ENCODE measurements at places on chromosomes 3 and 15.

DNA sequence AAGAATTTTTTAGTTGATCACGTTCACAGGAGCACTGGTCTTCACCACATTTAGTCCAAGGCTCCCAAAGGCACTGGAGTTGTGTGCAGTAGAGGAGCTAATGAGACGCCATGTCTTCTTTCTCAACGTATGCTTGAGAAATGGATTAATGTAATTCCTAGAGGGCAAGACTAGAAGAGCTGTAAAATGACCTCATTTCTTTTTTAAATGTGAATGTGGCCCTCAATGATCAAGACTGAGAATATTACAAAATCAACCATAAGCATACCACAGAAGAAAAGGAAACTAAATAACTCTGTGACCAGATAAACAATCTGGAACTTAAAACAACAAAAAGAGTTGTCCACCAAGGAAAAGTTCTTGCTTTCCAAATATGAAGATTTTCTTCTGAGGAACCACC lies 112.1 kb upstream of the THBS1 start:
- no peak overlapping the region for H3K27ac ChIP-seq
- DNase-seq, result no peak
- H3K36me3 ChIP-seq, result no peaks in the 10 kb centered on the region

DNA sequence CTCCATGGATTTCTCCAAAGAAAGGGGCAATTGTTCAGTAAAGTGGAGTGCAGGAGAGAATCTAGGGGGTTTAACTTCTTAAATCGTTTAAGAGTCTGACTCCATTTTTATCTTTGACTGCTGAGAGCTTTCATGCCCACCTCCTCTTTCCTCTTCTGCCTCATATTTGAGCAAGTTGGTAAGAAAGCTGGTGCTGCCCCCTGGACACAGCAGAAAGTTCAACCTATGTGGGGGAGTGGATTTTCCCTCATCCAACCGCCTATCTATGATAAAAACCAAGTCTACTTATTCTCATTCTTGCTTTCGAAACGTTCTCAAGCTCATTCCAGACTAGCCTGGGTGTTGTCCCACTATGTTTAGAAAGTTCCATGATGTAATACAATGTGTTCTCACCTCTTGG lies 26.0 kb downstream of the HHLA2 start:
- no peak overlapping the region for H3K4me3 ChIP-seq
- H3K4me1 ChIP-seq, result peaks cover 4% of the 10 kb centered on the region
- H3K27ac ChIP-seq, result no peak overlapping the region
- H3K36me3 ChIP-seq, result no peaks in the 10 kb centered on the region
- H3K27me3 ChIP-seq, result no peaks in the 10 kb centered on the region

DNA sequence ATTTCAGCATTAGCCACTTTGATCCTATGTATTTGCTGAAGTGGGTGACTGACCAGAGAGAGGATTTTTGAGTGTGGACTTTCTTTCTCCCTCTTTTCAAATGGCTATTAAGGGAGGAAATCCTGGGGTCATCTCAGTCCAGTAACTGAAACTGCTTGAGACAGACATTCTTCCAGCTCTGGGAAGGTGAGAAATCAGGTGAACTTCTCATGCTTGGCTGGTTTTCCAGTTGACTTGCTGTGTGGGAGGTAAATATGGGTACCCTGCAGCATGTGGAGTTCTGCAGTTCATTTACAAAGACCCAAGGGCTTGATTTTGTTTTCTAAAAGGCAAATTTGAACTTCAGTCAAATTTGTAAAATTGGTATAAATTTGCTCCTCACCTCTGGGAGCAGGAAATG lies 461.1 kb upstream of the TBL1XR1 start:
- no peak overlapping the region for H3K27ac ChIP-seq
- no peaks in the 10 kb centered on the region for H3K4me1 ChIP-seq
- DNase-seq, result no peak
- no peak overlapping the region for H3K4me3 ChIP-seq

- no peak overlapping the region for H3K27ac ChIP-seq
- peaks cover 92% of the 10 kb centered on the region for H3K36me3 ChIP-seq
- no peak for DNase-seq
These were observed 55.0 kb downstream of the SETD5 start for GRCh38 chr3:9452417-9452816.

DNA sequence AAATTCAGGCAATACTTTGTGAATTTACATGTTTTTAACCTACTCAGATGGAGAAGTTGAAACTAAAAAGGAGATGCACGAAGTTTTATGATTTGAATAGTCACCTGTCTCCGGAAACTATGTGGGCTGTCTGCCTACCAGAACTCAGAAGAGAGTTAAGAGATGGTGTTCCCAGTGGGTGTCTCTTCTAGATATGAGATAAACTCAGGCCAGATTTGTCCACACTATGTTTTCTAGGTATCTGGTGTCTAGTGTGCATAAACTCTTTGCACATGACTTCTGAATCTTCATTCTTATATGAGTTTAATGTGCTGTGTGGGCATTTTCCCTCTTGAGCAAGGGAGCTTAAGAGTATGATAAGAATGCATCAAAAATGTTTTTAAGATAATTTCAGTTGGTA lies 222.8 kb downstream of the FOXP1 start:
- H3K36me3 ChIP-seq, result no peaks in the 10 kb centered on the region
- H3K4me3 ChIP-seq, result no peak overlapping the region
- H3K27ac ChIP-seq, result no peak overlapping the region
- H3K4me1 ChIP-seq, result no peaks in the 10 kb centered on the region

DNA sequence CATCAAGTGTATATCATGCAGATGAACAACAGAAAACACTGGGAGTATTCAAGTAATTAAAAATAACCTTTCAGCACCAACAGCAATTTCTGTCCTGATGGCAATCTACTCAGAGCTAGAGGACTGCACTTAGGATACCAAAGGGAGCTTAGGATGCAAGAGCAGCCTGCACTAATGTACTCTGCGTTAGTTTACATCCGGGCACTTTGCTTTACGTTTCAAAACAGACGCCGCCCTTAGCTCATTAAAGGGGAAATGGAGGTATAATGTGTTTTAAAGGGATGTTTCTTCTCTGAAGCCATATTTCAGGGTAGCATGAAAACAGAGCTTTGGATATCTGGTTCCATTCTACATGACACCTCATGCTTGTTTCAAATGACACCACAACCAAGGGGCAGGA lies 14.0 kb upstream of the B3GNT5 start:
- H3K4me3 ChIP-seq, result no peak overlapping the region
- no peak overlapping the region for H3K27ac ChIP-seq
- no peaks in the 10 kb centered on the region for H3K4me1 ChIP-seq
- H3K36me3 ChIP-seq, result no peaks in the 10 kb centered on the region

DNA sequence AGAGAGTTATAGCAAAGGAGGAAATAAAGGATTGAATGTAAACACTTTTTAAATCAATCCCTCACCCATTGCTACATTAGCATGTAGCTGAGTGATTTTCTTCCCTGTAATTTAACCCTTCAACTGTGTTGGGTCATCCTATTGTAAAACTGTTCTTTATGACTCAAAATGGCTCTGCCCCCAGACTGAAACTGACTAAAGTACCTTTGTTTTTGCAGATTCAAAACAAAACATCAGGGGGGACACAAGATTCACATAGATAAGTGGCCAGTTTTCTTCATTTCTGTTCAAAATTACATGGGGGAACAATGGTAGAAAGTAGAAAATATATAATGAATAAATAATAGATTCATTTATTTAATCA lies 268.4 kb downstream of the IGSF11 start:
- no peak for DNase-seq
- no peaks in the 10 kb centered on the region for H3K27me3 ChIP-seq
- no peaks in the 10 kb centered on the region for H3K4me1 ChIP-seq
- H3K27ac ChIP-seq, result no peak overlapping the region

GRCh38 chr3:163916596-163917560 lies 1161.4 kb downstream of the SI start:
- H3K36me3 ChIP-seq, result no peaks in the 10 kb centered on the region
- no peak overlapping the region for H3K27ac ChIP-seq
- no peaks in the 10 kb centered on the region for H3K4me1 ChIP-seq
- no peak for DNase-seq
- H3K4me3 ChIP-seq, result no peak overlapping the region
- H3K27me3 ChIP-seq, result no peaks in the 10 kb centered on the region

All from H1 (cell line).